ENCODE measurements at places on chromosomes 16 and 17.

DNA sequence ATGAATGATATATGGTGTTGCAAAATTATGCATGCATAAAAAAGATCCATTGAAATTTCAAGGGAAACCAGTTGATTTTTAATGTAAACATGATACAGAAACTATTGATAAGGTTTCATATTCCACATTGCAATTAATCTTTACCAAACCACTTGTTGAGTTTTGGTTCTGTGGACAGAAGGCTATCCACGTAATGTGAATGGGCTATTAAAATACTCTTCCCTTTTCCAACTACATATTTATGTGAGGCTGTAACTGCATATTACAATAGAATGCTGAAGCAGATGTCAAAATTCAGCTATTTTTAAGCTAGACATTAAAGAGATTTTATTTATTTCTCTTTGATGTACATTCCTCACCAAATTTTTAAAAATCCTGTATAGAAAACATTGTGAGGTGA is 33.7 kb upstream of the VPS4A start:
- no peak for DNase-seq

GRCh38 chr16:27447301-27447700 is 45.3 kb downstream of the IL21R start:
- no peak for DNase-seq

GRCh38 chr17:79803997-79804855 is 7.3 kb upstream of the CBX8 start:
- DNase-seq = no peak

DNA sequence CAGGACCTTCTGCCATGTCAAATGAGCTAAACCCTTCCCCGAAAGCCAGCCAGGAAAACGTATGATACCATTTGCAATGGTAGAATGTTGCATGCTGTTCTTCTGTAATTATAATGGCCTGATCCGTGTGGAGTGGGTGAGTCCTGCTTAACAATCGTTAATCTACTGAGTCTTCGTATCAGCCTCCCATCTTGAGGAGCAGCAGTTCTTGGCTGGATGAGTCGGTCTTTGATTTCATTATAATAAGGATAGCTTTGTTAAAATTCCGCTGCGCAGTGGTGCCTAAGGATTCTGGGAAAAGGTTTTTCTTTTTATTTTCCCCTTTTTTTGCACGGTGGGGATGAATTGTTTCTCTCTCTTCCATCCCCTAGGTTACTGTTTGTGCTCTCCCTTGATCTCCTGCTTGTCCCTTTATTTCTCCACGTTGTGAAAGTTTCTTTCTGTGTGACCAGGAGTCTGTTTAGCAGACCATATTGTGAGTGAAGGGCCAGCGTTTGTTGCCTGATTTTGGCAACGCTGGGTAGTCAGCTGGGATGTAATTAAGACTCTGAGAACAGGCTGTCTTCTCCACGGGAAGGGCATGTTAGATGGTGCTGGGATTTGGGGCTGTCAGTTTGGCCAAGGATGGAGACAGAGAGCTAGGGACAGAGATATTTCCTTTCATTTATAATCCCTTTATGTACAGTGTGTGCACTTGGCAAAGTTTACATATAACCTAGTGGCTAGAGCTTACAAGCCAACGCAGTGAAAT is 263.0 kb downstream of the FTO start:
- DNase-seq = no peak

DNA sequence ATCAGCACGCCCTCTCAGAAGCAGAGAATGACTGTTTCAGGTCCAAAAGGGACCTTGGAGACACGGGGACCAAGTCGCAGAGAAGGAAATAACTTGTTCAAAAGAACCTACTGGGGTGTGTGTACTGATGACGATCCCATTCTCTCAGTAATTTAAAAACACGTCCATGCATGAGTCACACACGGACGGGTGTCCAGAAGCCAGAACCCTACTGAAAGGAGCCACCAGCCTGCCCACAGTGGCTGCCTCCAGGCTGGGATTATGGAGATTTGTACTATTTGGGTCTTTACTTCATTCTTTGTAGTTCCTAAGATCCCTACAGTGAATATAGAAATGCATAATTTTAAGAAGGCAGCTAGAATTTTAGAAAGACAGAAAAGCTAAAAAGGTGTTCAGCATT is 27.8 kb downstream of the TMEM204 start:
- no peak for DNase-seq

Data from uterus (tissue), 4 donors.